ENCODE measurements at places on chromosomes 12 and 14.

GRCh38 chr12:31317471-31318395 is 8.2 kb downstream of the SINHCAF start:
- DNase-seq = no peak

GRCh38 chr14:96103560-96104460 is 64.6 kb downstream of the C14orf132 start:
- no peak for DNase-seq

DNA sequence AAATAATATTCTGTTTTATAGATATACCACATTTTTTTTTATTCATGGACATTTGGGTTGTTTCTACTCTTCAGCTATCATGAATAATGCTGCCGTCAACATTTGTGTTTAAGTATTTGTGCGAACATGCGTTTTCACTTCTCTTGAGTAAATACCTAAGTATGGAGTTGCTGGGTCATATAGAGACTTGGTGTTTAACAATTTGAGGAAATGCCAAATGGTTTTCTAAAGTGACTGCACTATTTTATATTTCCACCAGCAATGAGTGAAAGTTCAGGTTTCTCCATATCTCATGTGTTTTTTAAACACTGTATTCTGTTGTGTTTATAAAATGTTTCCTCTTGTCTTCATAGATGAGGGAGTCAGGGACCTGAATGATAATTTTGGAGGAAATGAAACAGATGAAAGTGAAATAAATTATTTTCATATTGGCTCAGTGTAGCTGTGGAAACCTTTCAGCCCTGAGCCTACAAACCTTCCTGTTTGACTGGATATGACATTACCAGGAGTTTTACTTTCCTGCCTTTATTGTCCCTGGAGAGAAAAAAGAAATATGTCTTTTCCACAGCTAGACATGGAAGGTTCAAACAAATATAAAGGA is 26.3 kb downstream of the DAAM1 start:
- peak; percentile 41 for DNase-seq

DNA sequence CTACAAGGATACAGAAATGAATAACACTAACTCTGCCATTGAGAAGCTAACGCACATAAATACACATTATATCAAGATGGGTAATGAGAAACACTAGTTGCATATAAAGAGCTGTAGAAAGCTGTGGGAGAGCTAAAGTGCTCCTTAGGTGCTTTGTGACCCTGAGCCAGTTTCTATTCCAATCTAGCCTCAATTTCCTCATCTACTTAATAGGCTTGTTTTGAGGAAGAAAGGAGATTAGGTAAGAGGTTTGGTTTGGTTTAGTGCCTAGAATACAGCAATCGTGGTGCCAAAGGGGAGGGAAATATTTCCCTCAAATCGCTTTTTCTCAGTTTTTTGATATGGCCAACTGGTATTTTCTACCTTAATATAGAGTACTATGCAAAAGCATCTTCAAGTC is 994 bp downstream of the SRP54 start:
- no peak for DNase-seq
